ENCODE measurements at places on chromosomes 2 and 18.

DNA sequence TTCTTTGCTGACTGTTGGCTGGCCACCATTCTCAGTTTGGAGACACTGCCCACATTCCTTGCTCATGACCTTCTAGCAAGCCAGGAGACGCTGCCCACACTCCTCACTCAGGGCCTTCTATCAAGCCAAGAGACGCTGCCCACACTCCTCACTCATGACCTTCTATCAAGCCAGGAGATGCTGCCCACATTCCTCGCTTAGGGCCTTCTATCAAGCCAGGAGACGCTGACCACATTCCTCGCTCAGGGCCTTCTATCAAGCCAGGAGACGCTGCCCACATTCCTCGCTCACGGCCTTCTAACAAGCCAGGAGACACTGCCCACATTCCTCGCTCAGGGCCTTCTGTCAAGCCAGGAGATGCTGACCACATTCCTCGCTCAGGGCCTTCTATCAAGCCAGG lies 131.3 kb upstream of the CBLN2 start:
- DNase-seq, result no peak

- DNase-seq, result no peak
These were observed 19.4 kb downstream of the IL1B start for GRCh38 chr2:112817082-112817689.

- no peak for DNase-seq
These were observed 303.7 kb downstream of the SS18 start for GRCh38 chr18:25786758-25787157.

- no peak for DNase-seq
These were observed 31.5 kb upstream of the REG3A start for GRCh38 chr2:79191081-79191480.

DNA sequence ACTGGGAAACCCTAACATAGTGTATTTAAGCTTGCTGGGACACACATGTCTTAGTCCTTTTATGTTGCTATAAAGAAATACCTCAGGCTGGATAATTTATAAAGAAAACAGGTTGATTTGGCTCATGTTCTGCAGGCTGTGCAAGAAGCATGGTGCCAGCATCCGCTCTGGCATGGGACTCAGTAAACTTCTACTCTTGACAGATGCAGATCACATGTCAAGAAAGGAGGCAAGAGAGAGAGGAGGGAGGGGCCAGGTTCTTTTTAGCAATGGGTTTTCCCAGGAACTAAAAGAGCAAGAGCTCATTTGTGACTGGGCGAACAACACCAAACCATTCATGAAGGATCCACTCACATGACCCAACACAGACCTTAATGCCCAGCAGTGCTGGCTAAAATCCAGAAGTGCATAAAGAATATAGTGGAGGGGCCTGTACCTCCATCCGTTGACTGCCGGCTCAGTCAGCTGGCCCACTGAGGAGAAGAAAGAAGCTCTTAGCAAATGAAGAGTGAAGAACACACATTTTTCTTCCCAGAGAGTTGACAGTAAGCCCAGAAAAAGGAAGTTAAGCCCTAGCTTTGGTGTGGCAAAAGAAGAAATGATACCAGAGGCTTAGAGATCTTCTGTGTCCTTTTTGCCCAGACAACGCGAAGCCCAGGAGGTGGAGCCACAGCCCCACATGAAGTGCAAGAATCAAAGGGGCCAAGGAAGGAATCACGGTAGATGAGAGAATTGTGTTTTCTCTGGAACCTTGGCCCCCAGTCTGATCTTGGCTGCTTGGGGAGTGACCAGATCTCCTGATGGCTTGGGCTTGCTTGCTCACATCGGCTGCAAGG lies 183.5 kb upstream of the FAM98A start:
- DNase-seq, result no peak

- no peak for DNase-seq
These were observed 12.7 kb upstream of the HNMT start for GRCh38 chr2:137951586-137951985.

- DNase-seq, result no peak
These were observed 2.3 kb downstream of the SFXN5 start for GRCh38 chr2:73069041-73069854.

DNA sequence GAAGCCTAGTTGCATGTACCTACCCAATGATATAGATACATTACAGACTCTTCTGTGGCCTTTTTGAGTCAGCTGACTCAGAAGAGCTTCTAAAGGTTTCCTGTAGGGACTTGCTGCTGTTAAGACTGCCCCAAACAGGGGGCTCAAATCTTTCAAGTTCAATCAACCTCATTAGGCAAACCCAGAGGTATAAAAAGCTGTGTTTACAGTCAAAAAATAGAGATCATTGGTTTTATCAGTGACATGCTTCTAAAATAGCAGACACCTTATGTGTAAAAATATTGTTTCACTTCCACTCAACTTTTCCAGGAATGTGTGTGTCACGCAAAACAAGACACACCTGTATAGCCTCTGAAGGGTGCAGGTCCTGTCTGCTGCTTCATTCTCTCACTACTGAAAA lies 624.3 kb upstream of the FANCL start:
- DNase-seq, result no peak

- DNase-seq, result no peak
These were observed 119.9 kb downstream of the LYPD1 start for GRCh38 chr2:132549935-132550670.

- DNase-seq, result no peak
These were observed 89.1 kb upstream of the LHCGR start for GRCh38 chr2:48844417-48845155.

DNA sequence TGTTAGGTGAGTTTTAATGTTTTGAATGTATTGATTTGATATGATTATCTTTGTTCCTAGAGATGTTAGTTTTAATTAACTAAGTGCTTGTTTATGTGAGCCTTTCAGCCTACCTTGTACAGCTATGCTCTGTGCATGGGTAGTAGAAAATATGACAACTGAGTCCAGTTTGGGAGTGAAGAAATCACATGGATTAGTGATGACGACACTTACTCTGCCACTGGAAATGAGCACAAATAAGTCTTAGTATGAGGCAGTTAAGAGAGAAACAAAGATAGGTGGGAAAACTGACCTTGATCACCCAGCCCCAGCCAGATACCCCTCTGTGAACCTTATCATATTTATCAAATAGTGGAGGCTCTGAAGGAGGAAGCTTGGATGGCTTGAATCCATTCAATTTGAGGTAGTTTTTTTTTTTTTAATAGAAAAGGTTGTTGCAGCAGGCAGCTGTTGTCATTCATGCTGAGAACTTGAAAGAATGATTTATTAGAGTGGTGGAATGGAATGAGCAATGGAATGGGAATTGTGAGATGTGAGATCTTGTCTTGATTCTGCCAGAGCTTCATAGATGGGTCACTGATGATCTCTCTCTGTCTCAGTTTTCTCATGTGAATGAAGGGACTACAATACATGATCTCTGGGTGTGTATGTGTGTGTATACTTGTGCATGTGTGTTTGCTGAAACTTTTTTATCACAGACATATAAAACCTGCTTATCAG lies 96.4 kb downstream of the MAP3K20 start:
- DNase-seq, result no peak

DNA sequence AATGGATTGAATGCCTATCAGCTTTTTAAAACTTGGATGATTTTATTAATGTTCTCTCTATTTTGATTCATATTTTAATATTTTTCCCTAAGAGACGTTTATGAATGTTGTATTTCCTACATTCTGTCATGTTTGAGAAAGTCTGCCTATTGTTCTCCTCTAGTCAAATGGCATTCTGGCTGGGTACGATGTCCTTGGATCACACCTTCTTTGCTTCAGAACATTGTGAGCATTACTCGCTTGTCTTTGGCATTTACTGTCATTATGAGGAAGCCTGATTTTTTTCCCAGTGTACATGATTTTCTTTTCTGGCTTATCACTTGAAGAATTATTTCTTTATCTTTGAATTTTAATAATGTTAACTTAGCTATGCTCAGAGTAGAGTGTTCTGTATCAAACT lies 78.4 kb downstream of the CDC42EP3 start:
- no peak for DNase-seq

GRCh38 chr2:182630207-182630606 lies 85.8 kb upstream of the DNAJC10 start:
- DNase-seq, result no peak

DNA sequence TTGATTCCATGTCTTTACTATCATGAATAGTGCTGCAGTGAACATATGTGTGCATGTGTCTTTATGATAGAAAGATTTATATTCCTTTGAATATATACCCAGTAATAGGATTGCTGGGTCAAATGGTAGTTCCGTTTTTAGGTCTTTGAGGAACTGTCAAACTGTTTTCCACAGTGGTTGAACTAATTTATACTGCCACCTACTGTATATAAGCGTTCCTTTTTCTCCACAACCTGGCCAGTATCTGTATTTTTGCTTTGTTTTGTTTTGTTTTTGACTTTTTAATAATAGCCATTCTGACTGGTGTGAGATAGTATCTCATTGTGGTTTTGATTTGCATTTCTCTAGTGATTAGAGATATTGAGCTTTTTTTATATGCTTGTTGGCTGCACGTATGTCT lies 641.6 kb downstream of the SUCLG1 start:
- DNase-seq, result no peak

DNA sequence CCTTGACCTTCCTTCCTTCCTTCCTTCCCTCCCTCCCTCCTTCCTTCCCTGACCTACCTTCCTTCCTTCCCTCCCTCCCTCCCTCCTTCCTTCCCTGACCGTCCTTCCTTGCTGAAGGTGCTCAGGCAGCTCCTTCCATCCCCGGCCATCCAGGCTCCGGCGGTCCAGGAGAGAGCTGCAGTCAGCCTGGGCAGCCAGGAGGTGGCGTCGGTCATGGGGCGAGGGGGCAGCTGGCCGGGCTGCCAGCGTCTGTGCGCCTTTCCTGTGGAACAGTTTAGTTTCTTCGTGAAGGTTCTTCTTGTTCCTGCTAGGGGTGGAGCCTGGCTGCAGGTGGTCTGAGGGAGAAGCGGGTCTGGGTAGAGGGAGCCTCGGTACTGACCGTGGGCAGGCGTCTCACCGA lies 15.7 kb downstream of the GPR35 start:
- peak; percentile 32 for DNase-seq

- no peak for DNase-seq
These were observed 54.8 kb downstream of the SYT4 start for GRCh38 chr18:43222501-43222900.

DNA sequence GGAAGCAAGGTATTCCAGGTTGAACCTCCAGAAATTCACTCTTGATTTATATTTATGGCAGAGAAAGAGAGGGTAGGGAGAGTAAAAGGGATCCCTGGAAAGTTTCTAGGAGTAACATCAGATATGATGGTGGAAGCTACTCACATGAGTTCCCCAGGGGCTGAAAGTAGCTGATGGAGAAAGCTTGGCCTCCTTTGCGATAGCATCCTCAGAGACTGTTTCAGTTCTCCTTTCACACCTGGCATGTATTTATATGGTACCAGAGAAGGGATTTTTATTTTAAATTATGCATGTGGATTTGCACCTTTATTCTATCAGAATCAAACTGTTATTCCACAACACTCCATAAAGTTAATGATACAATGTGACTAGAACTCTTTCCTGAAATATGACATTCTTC lies 126.3 kb upstream of the OSR1 start:
- no peak for DNase-seq

DNA sequence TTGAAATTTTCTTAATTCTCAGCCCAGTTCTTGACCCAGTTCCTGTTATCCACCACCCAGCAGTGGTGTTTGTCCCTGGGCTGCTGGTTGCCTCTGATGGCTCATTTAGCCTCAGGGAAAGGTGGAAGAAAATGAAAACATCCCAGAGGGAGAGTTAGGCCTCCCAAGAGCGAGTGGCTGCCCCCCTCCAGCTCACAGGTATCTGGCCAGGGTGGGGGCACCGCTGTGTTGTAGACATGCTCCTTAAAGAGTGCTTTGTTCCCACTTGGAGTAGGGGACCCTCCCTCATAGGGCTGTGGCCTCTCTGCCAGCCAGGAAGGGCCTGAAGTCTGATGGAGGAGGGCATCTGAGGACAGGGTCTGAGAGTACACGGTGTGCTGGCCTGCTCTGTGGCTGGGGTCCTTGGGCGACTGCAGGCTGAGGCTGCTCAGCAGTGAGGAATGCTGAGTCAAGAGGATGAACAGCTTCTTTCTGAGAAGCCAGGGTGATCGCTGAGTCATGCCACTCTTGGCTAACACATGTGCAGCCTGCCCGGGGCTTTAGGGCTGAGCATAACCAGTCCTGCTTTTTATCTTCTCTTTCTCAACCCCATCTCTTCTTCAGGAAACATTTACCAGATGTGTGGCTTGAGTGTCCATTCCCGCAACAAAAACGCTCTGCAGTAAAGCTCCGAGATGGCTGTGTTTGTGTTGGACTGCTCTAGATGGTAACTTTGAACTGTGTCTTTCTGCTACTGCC lies 72.3 kb downstream of the IL1R2 start:
- DNase-seq, result peak; percentile 12

GRCh38 chr2:187612857-187613256 lies 58.6 kb upstream of the TFPI start:
- no peak for DNase-seq

DNA sequence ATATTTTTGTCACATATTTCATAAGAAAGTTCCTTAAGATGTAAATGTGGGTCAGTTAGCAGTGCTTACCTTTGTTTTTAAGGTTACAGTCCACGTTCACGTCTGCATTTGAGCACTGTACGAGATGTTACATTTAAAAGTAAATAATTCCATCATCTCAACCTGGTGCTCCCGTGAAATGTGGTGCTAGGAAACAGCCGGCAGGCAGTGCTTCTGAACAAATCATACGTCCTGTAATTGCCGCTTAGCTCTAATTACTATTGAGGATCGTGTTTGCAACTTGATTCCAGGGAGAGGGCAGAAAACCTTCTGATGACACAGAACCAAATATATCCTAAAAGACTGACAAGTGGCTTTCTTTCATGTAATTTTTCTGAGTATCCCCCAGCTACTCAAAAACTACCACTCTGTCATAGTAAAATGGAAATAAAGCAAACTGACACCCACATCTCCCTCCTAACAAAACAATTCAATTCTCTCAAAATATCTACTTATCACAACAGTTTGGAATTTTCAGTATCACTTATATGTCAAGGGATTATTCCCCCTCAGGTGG lies 297.8 kb upstream of the SESTD1 start:
- DNase-seq, result no peak

- DNase-seq, result no peak
These were observed 157.1 kb downstream of the PRPF40A start for GRCh38 chr2:152560166-152560565.

GRCh38 chr18:3046216-3046808 lies 33.4 kb upstream of the LPIN2 start:
- DNase-seq, result no peak

- DNase-seq, result no peak
These were observed 33.1 kb upstream of the STON1 start for GRCh38 chr2:48496849-48497248.

- no peak for DNase-seq
These were observed 239.4 kb upstream of the TANK start for GRCh38 chr2:160920791-160921303.

All from neuronal stem cell (in vitro differentiated cells).